HCT116 (cell line): ENCODE measurements at places on chromosomes 1 and 21. TPM values are rescaled to one million over a fixed set of nuclear protein-coding genes. Genes with fewer than 3 reads are reported as not detected.

PTP4A2 gene
- 267 TPM for total RNA-seq

NBPF6 gene
- not detected for total RNA-seq

TIE1 gene
- not detected for total RNA-seq

RXRG gene
- not detected for total RNA-seq

GRCh38 chr1:61781151-61781550 is 38.9 kb downstream of the PATJ start:
- no peaks in the 10 kb centered on the region for H3K27me3 ChIP-seq
- H3K36me3 ChIP-seq, result no peaks in the 10 kb centered on the region
- H3K4me3 ChIP-seq, result no peak overlapping the region
- DNase-seq, result no peak

DNA sequence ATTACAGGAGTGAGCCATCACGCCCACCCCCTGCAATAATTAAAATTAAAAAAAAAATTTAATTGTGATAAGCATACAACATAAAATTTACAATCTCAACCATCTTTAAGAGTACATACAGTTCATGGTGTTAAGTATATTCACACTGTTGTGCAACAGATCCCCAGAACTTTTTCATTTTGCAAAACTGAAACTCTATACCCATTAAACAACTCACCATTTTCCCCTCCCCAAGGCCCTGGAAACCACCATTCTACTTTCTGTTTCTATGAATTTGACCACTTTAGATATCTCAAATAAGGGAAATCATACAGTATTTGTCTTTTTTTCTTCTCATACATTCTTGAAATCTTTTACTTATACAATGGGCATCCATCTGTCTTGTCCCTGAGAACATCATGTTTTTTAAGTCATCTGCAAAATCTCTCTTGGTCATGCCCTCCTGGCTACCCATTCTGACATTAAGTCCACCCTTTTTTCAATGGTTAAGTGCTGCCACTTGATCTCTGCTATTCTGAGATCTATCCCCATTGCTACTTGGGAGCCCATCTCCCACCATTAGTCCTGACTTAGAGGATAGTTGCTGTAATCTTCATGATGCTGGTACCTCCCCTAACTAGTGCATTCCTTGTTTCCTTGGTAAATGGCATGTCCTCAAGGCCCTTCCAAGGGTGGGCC is 39.4 kb upstream of the ZFYVE9 start:
- H3K27me3 ChIP-seq, result no peaks in the 10 kb centered on the region
- H3K36me3 ChIP-seq, result no peaks in the 10 kb centered on the region
- H3K4me1 ChIP-seq, result no peaks in the 10 kb centered on the region

DNA sequence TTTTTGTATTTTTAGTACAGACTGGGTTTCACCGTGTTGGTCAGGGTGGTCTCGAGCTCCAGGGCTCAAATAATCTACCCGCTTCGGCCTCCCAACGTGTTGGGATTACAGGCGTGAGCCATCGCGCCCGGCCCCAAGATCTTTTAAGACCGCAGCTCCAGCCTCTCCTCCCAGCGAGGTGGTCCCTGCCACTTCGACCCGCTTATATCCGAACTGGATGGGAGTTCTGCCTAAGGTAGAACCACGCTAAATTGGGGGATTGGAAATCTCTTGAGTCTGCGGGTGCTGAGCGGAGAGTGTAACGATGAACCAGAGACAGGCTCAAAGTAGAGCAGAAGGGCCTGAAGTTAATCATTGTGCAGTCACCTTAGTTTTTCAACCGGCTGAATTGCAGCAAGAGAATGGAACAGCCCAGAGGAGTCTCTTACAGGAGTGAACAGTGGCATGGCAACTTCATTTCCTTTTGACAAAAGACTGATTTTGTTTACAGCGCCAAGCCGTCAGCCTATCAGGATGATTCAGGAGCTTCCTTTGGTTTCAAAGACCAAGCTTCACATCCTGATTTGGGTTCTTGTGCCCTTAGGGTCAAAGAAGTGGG is 726 bp upstream of the CYB5R1 start:
- H3K4me1 ChIP-seq, result peaks cover 10% of the 10 kb centered on the region
- peak overlapping the region; percentile 41; the same call in 1 of the 2 replicates for H3K27ac ChIP-seq
- no peaks in the 10 kb centered on the region for H3K36me3 ChIP-seq
- DNase-seq, result no peak
- no peaks in the 10 kb centered on the region for H3K27me3 ChIP-seq

- H3K27ac ChIP-seq, result no peak overlapping the region
- H3K4me1 ChIP-seq, result no peaks in the 10 kb centered on the region
- no peaks in the 10 kb centered on the region for H3K36me3 ChIP-seq
- H3K27me3 ChIP-seq, result no peaks in the 10 kb centered on the region
- no peak overlapping the region for H3K4me3 ChIP-seq
Observed at GRCh38 chr1:240613356-240614142, 1.6 kb upstream of the GREM2 start.

GRCh38 chr1:231899713-231900435 is 273.3 kb downstream of the DISC1 start:
- no peak for DNase-seq
- no peaks in the 10 kb centered on the region for H3K4me1 ChIP-seq
- H3K4me3 ChIP-seq, result no peak overlapping the region
- no peak overlapping the region for H3K27ac ChIP-seq
- H3K27me3 ChIP-seq, result no peaks in the 10 kb centered on the region
- H3K36me3 ChIP-seq, result no peaks in the 10 kb centered on the region

GRCh38 chr1:174971466-174971865 is 28.3 kb upstream of the CACYBP start:
- H3K4me3 ChIP-seq, result no peak overlapping the region
- DNase-seq, result no peak
- no peaks in the 10 kb centered on the region for H3K36me3 ChIP-seq
- no peak overlapping the region for H3K27ac ChIP-seq
- H3K4me1 ChIP-seq, result peaks cover 3% of the 10 kb centered on the region

- H3K4me3 ChIP-seq, result peak overlapping the region; percentile 81
- peaks cover 19% of the 10 kb centered on the region for H3K4me1 ChIP-seq
- H3K36me3 ChIP-seq, result peaks cover 14% of the 10 kb centered on the region; the same call in 1 of the 2 replicates
- H3K27ac ChIP-seq, result peak overlapping the region; percentile 94
- no peak for DNase-seq
Observed at GRCh38 chr1:46301808-46302640, 1.4 kb downstream of the LRRC41 start.

DNA sequence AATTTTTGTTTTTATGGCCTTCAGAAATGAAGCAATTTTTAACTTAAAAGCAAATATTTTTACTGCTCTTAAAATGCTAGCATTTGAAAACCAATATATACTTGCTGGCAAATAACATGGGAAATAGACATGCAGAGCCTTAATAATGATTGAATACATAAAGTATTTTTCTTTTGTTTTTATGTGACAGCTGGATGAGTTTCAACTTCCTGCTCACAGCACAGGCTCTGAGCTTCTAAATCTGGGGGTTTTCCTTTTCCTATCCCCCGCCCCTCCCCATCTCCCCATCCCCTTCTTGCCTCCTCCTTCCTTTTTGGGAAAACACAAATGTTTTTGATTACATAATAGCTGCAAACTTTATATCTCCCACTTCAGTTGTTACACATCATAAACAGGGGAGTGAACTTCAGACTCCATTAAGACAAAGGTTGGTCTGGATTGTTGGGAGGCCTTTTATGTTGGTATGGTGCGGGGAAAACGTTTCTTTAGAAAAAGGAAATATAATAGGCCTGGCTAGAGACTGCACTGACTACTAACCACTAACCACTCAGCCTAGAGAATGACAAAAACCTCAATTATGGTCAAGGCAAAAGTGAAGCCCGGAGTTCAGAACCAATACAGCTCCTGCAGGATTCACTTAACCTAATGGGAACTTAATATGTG is 116.1 kb upstream of the GORAB start:
- no peak overlapping the region for H3K27ac ChIP-seq
- H3K4me3 ChIP-seq, result no peak overlapping the region
- no peaks in the 10 kb centered on the region for H3K4me1 ChIP-seq
- H3K36me3 ChIP-seq, result no peaks in the 10 kb centered on the region

DNA sequence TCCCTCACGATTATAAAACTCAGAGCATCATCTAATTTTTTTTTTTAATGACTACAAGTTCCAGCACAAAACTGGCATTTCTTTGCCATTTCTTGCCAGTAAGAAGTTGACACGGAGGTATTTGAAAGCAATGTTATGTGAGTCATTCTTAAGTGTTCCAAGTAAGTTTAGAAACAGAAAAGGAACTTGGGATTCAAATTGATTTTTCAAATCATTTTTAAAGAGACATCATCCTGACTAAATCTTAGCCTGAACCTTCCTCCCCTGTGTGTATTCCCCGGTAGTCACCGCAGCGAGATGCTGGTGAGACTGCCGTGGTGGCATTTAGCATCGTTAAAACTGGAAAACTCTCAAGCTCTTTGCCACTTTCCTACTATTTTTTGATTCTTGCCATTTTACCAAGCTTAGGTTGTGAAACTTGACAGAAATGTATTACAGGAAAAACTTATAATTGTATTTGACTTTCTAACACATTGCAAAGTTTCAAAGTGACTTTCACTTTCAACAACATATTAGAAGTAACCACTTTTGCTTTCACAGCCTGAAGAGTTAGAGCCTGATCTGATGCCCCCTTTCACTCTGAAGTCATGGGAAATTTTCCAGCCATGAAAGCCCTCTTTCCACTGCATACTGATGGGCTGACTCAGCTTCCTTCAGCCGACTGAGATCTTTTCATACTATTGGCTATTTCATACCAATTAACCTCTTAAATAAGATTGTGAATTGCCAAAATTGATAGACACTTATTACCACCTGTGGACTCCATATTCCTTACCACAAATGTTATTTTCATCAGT is 61.4 kb downstream of the OLFML2B start:
- peak overlapping the region; percentile 6; the same call in 1 of the 2 replicates for H3K27ac ChIP-seq
- peak; percentile 7 for DNase-seq
- H3K36me3 ChIP-seq, result no peaks in the 10 kb centered on the region; the same call in 1 of the 2 replicates
- H3K4me3 ChIP-seq, result peak overlapping the region; percentile 15; the same call in 1 of the 2 replicates

DNA sequence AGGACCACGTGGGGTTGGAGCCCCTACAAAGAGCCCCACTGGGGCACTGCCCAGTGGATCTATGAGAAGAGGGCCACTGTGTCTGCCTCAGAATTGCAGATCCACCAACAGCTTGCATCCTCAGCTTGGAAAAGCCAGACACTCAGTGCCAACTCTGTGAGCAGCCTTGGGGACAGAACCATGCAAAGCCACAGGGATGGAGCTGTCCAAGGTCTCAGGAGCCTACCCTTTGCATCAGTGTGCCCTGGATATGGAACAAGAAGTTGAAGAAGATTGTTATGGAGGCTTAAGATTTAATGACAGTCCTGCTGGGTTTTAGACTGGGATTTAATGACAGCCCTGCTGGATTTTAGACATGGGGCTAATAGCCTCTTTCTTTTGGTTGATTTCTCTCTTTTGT is 1670.9 kb downstream of the PLA2G4A start:
- no peak overlapping the region for H3K27ac ChIP-seq
- no peaks in the 10 kb centered on the region for H3K4me1 ChIP-seq
- H3K36me3 ChIP-seq, result no peaks in the 10 kb centered on the region
- H3K27me3 ChIP-seq, result no peaks in the 10 kb centered on the region
- no peak for DNase-seq
- H3K4me3 ChIP-seq, result no peak overlapping the region

DNA sequence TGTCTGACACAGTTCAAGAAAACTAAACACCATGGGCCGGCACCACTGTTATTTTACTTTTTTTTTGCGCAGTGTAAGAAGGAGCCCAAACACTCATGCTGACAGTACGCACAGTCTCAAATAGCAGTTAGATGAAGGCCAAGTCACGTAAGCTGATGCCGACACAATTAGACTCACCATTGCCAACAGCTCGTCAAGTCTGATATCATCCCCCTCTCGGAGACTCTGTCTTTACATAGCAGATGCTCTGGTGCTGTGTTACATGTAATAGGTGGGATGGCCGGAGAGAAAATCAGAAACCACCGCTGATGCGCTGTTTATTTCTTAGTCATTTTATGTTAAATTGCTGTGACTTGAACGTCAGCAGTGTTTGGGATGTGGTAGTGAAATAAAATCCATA is 49.3 kb downstream of the TGFB2 start:
- peaks cover 13% of the 10 kb centered on the region for H3K4me1 ChIP-seq
- H3K4me3 ChIP-seq, result no peak overlapping the region
- DNase-seq, result no peak
- no peaks in the 10 kb centered on the region for H3K36me3 ChIP-seq
- H3K27ac ChIP-seq, result no peak overlapping the region

- no peaks in the 10 kb centered on the region for H3K27me3 ChIP-seq
- H3K27ac ChIP-seq, result no peak overlapping the region
- no peaks in the 10 kb centered on the region for H3K4me1 ChIP-seq
Observed at GRCh38 chr1:206953626-206954025, 7.4 kb upstream of the PIGR start.

DNA sequence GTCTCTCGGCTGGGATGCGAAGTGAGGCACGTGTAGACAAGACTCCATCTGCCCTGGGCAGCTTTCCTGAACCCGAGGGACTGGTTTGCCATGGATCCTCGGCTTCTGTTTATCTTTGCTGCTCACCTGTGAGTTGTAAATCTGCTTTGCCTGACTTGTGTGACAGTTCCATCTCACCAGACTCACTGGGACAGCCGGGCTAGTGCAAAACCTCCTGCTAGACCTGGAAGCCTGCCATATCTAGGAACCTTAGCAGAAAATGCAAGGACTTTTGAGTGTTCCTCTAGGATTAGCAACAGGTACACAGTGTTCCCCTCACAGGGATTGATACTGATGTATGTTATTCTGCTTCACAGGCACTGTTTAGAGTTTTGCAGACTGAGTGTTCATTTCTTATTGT is 218.6 kb downstream of the URB2 start:
- H3K27ac ChIP-seq, result no peak overlapping the region
- peaks cover 5% of the 10 kb centered on the region; the same call in 1 of the 2 replicates for H3K4me1 ChIP-seq
- H3K4me3 ChIP-seq, result no peak overlapping the region
- DNase-seq, result no peak
- no peaks in the 10 kb centered on the region for H3K27me3 ChIP-seq

GRCh38 chr1:203880606-203881005 is 19.2 kb downstream of the SNRPE start:
- H3K27me3 ChIP-seq, result no peaks in the 10 kb centered on the region

GRCh38 chr21:46061950-46062349 is 36.0 kb upstream of the COL6A2 start:
- no peaks in the 10 kb centered on the region for H3K4me1 ChIP-seq
- no peak for DNase-seq
- H3K36me3 ChIP-seq, result no peaks in the 10 kb centered on the region
- no peaks in the 10 kb centered on the region for H3K27me3 ChIP-seq

- no peak overlapping the region for H3K4me3 ChIP-seq
- peaks cover 5% of the 10 kb centered on the region; the same call in 1 of the 2 replicates for H3K4me1 ChIP-seq
- no peaks in the 10 kb centered on the region for H3K36me3 ChIP-seq
- H3K27me3 ChIP-seq, result no peaks in the 10 kb centered on the region
Observed at GRCh38 chr21:34612056-34612455, 2.9 kb downstream of the RCAN1 start.

DNA sequence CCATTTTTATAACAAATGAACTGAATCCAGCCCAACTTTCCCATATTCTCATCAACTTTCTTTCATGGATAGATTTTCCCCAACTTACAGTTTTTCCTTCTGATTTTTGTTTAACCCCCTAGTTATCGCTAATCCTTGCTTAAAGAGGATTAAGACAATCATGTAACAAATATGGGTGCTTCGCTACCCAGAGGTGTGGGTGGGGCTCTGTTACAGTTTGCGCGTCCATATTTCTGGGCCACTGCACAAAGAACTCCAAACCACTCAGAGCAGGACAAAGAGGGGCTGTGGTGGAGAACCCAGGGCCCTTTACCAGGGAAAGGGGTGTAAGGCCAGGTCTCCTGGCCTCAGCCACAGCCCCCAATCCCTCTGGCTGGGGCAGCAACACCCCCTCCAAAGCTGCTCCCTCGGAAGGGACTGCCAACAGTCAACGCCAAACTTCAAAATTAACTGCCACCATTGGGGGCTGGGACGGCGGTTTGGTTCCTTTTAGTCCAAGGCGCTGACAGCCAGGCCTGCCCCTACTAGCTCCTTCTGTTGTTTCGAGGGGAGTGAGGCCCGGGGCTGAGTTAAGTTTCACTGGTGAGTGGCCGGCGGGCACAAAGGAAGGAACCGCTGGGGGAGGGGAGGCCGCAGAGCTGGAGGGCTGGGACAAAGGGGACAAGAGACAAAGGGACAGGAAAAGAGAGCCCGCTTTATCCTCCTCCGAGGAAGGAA is 27.9 kb downstream of the SSBP3 start:
- no peak overlapping the region for H3K27ac ChIP-seq
- H3K4me3 ChIP-seq, result no peak overlapping the region
- H3K36me3 ChIP-seq, result no peaks in the 10 kb centered on the region
- no peak for DNase-seq
